ENCODE measurements at places on chromosomes 13 and 19. TPM values are rescaled to one million over a fixed set of nuclear protein-coding genes. Genes with fewer than 3 reads are reported as not detected.

Gene PPFIA3
- 2.1 TPM for total RNA-seq

Gene SWSAP1
- 0.30 TPM for total RNA-seq

Gene ZSCAN4
- total RNA-seq, result not detected

Gene TLE6
- total RNA-seq, result 0.12 TPM

Gene MISP
- total RNA-seq, result under 0.01 TPM

Gene IFNL1
- total RNA-seq, result not detected

Gene KLK15
- total RNA-seq, result not detected

Gene NTF4
- 0.23 TPM for total RNA-seq

Gene ATXN8OS
- not detected for total RNA-seq

Gene MBNL2
- total RNA-seq, result 28.2 TPM

Gene FSD1
- total RNA-seq, result 6.8 TPM

Gene ZNF844
- total RNA-seq, result 6.3 TPM

Gene PNMA8B
- total RNA-seq, result 0.38 TPM

Gene KLK12
- not detected for total RNA-seq

Gene GGN
- total RNA-seq, result under 0.01 TPM

Gene GJA3
- 0.23 TPM for total RNA-seq

Gene PCDH8
- not detected for total RNA-seq

Gene VPS36
- 14.3 TPM for total RNA-seq

Gene COL5A3
- total RNA-seq, result 0.38 TPM

Gene RGL3
- total RNA-seq, result 1.5 TPM

Gene PRSS57
- total RNA-seq, result not detected

Gene OR10H3
- total RNA-seq, result not detected

Gene ADGRE3
- total RNA-seq, result not detected

Gene LRP3
- 35.6 TPM for total RNA-seq

Gene LRRC63
- under 0.01 TPM for total RNA-seq

Gene ADM5
- total RNA-seq, result 0.59 TPM

Gene ZNF841
- 16.1 TPM for total RNA-seq

Gene NANOS3
- not detected for total RNA-seq
